ENCODE measurements at places on chromosomes 12 and 14.
A peak's percentile ranks its signal among the peaks of the same experiment; 100 is the strongest.

DNA sequence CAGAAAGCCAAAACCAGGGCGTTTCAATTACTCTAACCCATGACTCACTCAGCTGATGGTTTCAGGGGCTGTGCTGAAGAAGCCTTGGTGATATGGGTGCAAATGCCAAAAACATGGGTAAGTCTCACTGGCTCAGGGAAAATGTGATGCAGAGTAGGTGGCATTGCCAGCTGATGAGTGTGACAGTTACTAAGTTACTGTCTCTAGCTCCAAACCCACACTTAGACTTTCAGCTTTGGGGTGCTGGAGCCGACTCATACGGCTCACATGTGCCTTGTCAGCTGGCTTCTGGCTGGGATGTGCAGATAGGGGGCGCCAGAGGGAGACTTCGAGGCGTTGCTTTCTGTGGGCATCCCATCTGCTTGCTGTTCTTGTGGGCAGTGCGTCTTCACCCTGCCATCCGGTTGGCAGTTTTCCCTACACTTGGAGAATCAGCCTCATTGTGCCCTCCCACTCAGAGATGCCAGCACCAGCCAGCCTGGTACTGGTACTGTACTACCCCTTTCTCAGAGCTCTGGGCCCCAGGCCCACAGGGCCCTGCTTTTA lies 11.1 kb upstream of the KRT7 start:
- DNase-seq: peak; percentile 33

DNA sequence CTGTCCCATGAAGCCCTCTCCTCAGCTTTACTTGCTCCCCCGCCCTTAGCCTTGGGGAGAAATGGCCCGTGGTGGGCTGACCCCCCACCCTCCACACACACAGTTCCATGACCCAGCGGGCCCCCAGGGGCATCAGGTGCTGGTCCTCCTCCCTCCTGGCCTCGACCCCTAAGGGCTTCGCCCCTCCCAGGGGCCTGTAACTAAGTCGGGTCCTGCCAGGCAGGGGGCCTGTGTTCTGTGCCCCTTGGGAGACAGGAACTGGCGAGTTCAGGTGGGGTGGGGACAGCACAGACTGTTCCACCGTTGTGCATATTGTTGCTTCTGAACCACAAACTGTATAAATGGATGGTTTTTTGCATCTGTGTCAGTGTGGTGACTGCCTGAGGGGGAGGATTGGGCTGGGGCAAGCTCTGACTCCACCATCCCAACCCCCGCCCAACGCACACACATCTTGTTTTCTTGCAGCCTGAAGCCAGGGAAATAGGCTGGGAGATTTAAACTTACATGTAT lies 8.8 kb downstream of the TAMALIN start:
- DNase-seq: no peak

GRCh38 chr12:56713345-56713744 lies 11.8 kb downstream of the NACA start:
- no peak for DNase-seq

DNA sequence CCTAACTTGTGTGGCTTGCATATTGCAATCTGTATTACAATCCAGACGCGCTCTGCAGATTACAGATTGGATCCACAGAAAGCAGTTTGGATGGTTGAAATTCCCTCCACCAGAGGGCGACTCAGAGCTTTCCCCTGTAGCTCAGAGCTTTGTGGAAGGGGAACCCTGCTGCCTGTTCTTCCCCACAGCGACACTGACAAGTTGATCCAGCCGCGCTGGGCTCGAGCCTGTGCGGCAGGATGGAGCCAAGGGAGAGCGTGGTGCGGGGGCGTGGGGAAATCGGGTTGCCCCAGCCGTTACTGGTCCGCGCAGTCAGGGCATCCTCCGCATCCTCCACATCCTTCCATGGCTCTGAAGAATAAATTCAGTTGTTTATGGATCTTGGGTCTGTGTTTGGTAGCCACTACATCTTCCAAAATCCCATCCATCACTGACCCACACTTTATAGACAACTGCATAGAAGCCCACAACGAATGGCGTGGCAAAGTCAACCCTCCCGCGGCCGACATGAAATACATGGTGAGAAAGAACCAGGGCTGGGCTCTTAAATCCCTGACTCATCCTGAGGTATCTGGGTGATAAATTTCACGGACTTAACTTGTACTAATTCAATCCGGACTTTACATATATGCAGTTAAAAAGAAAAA lies at the start of gene GLIPR1L1:
Gene GLIPR1L1, plus strand, starts transcription at position 287 of the 647 bp plus-strand sequence. Its CDS starts 59 bp downstream, at position 346.
- DNase-seq: peak; percentile 72

- DNase-seq: no peak
Measured at GRCh38 chr12:81381951-81382350, 304.1 kb downstream of the ACSS3 start.

GRCh38 chr14:104396682-104397470 lies 182.7 kb upstream of the C14orf180 start:
- DNase-seq: no peak

DNA sequence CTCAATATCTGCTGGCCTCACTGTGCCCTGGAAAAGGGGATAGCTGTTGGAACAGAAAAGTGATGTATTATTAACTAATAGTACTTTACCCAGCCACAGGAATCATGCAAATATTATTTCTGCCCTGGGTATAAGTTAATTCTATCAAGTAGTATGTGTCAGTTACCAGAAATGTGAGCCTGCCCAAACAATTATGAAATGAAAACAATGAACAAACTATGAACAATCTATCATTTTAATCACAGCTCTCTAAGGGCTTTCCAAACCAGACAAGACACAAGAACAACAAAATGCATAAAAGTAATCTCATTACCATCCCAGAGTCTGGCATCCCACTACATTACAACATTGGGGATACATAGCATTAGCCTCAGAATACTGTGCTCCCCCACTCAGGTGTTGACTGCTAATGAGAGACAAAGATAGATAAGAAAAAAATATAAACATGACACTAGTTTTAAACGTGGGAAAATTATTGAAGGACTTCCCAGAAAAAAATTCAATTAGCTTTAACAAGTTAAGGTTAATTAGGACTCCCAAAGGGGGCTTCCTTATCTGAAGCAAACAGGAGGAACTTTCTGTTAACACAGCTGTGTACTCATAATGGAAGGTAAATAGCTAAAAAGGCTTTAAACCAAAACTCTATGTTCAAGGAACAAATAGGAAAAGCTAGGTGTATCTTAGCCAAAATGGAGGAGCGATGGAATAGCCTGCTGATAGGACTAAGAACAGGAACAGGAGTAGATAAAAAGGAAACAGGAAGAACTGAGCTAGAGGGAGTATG lies 3.3 kb downstream of the DCAF5 start:
- DNase-seq: no peak

DNA sequence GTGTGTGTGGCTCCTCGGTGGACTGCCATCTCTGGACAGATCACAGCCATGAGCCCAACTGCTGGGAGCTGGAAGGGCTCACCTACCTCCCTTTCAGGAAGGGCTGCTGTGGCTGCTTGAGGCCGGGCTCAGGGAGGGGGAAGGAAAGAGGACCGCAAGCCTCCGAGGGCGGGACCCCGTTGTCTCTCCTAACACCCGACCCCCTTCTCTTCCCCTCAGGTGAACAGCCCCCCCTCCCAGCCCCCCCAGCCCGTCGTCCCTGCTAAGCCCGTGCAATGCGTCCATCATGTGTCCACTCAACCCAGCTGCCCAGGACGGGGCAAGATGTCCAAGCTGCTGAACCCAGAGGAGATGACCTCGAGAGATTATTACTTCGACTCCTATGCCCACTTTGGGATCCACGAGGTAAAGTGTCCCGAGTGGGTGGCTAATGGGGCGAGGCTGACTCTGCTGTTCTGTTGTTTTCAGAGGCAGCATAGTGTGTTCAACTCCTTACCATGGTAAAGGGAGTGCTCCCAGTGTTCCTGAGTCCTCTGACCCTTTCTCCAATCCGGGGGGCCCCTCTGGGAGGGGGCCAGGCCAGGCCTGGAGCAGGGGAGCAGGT lies 49.5 kb downstream of the PRMT8 start:
- DNase-seq: no peak

DNA sequence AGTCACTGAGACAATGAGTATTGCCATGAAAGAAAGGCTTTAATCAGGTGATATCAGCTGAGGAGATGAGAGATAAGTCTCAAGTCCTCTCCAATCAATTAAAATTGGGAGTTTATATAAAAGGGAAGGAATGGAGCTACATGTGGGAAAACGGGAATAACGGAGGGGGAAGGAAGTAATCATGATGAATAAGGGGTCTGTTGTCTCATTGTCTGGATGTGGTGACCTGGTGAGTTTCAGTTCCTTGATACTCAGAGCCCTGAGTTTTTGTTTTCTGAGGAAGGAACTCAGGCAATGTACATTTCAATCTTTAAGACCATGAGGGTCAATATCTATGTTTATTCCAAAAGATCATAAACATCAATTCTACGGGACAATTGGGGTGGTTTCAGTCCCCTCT lies 198.8 kb downstream of the KITLG start:
- no peak for DNase-seq

DNA sequence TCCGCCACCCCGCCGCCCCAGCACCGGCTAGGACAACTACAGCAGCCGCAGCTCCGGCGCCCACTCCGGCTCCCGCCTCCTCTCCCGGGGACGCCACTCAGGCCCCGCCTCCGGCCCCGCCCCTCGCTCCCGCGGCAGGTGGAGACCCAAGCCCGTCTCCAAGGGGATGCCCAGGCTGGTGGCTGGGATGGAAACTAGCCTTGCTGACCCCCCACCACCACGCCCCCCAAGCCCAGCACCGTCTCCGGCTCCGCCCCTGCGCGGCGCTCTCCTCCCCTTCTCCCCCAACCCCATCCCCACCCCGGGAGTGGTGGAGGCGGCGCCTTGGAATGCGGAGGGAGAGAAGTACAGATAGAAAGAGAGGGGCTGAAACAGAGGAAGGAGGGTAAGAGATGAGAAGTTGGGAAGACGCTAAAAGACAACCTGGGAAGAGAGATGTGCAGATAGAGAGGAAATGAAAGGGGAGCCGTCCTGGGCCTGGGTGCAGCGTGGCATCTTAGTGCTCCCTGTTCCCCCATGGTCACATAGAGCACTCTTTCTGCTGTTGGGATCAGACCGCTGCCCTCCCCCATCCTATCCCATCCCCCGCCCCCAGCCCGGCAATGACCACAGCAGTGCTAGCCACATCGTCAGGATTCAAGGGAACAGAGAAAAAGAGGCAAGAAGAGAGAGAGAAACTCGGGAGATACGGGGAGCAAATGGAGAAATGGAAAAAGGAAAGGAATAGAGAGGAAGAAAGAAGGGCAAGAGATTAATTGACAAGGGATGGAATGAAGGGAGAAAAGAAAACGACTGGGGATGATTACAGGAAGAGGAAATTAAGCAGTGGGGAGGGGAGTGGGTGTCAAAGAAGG lies at the start of gene ITGA7:
Gene ITGA7, minus strand, starts transcription at position 64 of the 854 bp plus-strand sequence. CDS start 222 bp downstream, outside the sequence.
- peak; percentile 63 for DNase-seq

DNA sequence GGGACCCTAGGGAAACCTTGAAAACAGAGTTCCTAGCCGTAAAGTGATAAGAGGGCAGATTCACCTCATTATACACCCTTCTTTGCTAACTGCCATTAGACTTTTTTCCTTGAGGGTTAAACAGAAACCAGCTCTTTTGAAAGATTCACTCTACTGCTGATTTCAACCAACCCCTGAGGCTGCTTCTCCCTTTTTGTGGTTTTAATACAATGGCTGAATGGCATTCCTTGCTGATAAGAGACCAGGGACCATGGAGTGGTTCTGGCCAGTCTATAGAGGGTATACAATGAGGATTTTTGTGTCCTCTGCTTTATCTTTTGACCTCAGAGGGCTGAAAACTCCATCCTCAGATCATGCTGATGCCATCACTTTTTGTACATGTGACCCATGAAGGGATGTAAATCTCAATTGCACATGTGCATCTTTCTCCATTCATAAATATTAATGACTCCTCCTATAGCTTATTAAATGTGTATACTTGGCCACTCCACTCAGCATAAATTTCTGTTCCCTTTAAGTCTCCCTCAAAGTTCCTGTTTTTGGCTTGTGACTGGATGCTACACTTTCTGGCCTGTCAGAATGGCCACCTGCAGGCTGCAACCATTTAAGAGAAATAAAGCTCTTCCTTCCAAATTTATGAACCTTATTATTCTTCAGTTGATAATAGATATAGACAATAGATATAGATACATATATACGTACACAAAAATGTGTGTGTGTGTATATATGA lies 233.8 kb upstream of the SEL1L start:
- no peak for DNase-seq

DNA sequence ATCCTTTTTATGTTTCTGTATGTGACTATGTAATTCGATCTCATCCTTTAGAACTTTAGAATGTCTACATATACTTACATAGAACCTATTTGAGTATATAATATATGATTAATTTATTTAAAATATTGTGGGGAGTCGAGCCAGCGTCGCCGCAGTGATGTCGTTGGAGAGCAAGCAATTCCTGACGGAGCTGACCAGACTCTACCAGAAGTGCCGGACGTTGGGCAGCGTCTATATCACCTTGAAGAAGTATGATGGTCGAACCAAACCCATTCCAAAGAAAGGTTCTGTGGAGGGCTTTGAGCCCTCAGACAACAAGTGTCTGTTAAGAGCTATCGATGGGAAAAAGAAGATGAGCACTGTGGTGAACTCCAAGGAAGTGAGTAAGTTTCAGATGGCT lies 6.4 kb upstream of the CD27 start:
- no peak for DNase-seq

- DNase-seq: no peak
Measured at GRCh38 chr14:87497301-87497700, 495.7 kb downstream of the GALC start.

DNA sequence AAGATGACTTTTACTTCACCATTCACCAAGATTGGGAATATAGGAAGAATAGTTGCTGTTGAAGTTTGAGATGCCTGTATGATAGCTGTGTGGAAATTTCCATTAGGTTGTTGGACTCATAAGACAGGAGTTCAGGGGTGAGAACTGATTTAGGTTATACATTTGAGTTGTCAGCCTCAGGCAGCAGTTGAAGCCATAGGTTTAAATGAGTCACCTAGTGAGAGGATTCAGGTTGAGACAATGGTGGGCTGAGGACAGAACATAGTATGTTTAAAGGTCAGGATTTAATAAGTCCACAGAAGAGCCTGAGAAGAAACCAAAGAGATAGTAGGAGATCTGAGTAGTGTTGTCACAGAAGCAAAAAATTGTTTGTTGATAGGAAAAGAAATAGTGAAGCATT lies 63.6 kb upstream of the MON2 start:
- DNase-seq: no peak

DNA sequence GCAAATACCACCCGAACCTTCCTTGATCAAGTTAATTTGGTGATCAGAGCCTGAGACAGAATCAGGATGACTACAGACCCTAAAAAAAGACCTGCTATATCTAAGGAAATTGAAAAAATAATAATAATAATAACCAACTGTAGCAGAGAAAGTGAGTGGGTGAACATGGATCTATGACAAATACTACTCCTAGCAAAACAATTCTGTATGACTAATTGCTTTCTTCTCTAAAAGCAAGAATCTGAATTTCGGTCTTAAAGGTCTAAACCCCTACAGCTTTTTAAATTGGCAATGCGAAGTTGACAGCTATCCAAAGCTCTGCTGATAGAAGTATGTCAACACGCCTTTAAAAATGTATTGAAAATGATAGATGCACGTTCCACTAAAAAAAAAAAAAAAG lies 102.2 kb downstream of the PRKAB1 start:
- no peak for DNase-seq

Data from stimulated activated CD8-positive, alpha-beta memory T cell treated with anti-CD3 and anti-CD28 coated beads, Interleukin-7, amount 100 ng/mL, for 4 hours (primary cell).